Large intestine (tissue), 12 donors: ENCODE measurements at places on chromosomes 6 and 20.

DNA sequence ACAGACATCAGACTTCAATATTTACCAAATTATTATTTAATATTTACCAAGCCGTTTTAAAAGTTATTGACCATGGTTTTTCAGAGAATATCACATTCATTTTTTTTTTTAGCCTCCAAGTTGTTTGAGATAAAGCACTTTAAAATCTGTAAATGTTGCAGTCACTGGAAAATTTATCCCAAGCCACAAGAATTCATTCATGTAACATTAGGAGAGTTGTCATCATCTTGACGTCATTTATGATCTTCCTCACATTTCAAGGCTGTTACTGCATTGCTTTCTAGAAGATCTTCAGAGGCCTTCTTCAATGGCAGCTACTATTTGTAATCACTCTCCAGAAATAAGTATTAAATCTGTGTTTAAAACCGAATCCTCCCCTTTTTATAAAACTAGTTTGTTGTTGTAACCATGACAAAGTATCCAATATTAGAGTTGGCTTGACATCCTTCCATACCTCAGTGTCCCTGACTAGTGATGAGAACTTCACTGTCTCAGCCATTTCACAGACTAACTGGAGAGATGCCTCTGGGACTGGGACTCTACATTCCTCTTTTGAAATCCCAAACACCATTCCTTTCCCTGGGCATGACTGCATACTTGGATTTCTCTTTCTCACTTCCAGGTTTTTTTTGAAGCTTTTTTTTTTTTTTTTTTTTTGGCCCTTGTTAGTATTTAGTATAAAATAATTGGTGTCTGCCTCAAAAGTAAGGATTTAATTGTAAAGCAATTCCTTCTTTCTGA is 100.1 kb downstream of the ZFAND3 start:
- DNase-seq, result no peak

DNA sequence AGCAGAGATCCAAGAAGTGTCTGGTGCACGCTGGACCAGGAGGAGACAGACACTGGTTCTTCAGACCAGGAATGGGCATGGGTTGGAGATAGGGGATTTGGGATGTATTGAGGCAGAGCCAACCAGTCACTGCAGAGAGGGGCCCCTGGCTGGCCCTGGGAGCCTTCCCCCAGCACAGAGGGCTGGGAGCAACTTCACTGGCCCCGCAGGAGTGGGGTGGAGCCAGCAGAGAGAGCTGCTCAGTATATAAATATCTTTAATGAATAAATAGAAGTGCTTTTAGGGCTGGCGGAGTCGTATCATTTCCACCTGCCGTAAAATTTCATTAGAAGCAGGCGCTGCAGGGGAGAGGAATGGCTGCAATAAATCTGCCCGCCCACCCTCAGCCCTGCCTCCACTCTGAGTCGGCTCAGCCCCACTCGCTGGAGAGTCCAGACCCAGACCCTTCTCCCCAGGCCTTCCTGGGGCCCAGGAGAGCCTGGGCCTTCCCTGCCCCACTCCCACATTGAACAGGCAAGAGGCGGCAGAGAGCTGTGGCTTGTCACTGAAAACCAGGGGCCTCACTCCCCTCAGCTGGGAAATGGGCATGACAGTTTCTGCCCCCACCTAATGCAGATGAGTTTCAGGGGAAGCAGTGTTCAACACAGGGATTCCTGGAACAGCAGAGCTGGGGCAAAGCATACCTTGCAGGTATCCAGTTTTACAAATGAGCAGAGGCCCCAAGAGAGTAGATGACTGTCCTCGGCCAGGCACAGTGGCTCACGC is 23.9 kb upstream of the VSTM2L start:
- DNase-seq, result peak; percentile 46

DNA sequence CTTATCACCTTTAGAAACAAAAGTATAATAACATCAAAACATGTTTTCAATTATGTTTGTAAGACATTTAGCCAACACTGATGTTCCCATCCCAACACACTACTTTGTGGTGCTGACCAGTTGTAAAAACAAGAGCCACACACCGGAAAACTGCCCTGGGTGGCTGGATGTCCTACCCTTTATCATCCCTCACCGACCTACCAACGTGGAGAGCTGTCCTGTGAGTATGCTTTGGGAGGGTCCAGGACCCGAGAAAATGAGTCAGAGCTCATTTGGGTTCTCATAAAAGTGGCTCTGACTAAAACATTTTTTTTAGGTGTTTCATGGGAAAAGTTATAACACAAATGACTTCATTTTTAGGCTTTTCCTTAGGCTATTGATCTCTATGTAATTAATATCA is 29.3 kb upstream of the CTAGE9 start:
- no peak for DNase-seq

DNA sequence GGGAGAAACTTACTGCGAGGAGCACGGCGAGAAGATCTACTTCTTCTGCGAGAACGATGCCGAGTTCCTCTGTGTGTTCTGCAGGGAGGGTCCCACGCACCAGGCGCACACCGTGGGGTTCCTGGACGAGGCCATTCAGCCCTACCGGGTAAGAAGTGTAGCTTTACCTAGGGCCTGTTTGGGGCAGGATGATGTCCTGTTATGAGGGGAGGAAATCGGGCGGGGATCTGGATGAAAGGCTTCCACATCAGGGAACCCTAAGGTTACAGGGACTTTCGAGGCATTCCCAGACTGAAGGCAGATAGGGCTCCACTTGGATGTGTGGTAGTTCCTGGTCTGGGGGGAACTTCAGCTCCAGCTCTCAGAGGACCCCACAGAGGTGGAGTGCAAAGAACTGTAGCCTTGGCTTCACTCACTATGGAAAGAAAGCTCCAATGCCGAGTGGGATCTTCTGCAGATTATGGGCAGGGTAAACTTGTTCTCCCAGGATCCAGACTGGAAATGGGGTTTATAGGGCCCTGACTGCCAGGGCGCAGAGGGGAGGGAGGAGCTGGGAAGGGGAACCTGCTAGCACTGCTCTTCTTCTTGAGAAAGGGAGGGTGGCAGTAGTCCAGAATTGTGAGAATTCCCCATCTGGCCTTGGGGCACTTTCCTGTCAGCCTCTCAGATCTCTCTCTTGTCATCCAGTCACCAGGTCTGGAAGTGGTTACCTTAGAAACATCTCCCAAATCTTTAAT is 740 bp downstream of the TRIM15 start:
- peak; percentile 42 for DNase-seq

- DNase-seq, result no peak
Observed at GRCh38 chr6:35665573-35665972, 23.1 kb downstream of the FKBP5 start.

GRCh38 chr6:158266131-158266530 is 46.1 kb upstream of the TULP4 start:
- no peak for DNase-seq

DNA sequence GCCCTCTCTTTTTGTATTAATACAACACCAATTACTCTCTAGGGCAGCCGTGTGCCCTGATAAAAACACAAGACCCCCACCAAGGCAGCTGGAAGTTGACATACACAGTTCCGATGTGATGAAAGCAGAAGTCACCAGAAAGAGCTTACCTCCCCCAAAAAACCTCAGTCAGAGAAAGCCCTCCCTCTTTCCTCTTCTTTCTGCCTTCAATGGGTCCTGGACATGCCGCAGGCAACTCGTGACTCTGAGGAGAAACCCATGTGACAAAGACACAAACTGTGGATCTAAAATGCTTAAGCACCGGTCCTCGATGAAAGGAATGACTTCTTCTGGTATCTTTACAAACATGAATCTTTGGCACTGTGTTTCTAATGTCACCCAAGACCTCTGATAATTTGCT is 117.7 kb upstream of the CCDC28A start:
- DNase-seq, result no peak

DNA sequence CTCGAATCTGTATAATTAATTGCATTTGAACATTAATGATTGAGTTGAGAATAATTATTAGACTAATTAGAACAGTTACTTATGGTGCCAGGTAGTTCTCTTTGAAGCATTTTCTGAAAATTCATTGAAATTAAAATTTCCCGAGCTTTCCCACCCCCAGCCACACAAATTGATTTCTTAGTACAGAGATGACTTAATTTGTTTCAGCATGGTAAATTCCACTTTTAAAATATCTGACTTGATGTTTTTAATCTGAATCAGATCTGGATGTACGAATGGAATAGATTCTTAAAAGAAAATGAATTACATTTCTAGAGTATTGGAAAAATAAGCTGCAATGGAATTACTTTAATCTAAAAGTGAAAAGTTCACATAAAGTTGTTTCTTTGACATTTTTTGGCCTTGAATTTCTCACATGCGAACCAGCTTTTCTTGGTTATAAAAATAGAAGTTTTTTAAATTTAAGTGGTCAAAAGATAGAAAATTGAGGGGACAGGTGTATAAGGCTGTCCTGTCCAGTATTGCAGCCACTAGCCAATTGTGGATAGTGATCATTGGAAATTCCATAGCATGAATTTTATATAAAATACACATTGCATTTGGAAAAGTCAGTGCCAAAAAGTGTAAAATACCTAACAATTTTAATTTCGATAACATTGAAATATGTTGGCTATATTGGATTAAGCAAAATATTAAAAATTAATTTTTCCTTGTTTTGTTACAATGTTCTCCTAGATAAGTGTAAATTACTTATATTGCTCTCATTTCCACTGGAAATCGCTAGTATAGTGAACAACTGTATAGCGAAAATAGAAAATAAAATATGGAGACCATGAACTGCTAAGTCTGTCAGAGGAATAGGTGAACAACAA is 102.9 kb downstream of the OR2B2 start:
- DNase-seq, result no peak

DNA sequence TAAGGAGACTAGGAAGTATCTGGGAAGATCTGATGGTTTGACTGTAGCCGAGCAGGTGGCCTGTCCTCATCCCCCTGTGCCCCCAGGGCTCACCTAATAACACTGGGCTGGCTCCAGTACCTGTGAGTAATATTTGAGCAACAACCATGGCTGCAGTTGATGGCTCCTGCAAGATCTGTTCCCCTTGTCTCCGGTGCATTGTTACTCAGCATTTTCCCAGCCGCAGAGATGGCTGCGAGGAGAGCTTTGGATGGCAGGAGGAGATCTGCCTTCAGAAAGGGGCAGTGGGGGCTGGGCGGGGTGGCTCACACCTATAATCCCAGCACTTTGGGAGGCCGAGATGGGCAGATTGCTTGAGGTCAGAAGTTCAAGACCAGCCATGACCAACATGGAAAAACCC is 39.3 kb downstream of the PTK7 start:
- DNase-seq, result no peak

GRCh38 chr20:33648396-33649004 is 13.6 kb upstream of the C20orf144 start:
- no peak for DNase-seq

DNA sequence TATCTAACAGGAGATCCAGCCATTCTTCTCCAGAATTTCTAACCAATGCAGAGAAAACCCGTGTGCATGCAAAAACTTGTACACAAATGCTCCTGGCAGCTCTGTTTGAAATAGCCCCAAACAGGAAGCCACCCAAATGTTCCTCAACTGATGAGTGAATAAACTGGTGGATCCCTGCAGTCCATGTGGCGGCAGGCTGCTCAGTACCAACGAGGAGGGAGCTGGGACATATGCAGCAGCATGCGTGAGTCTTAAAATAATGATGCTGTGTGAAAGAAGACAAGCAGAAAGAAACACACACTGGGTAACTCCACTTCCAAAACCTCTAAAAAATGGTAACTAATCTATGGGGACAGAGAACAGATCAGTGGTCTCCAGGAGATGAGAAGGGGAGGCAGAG is 542.1 kb upstream of the AGPAT4 start:
- no peak for DNase-seq

- no peak for DNase-seq
Observed at GRCh38 chr6:138031417-138031816, 75.8 kb downstream of the PERP start.

DNA sequence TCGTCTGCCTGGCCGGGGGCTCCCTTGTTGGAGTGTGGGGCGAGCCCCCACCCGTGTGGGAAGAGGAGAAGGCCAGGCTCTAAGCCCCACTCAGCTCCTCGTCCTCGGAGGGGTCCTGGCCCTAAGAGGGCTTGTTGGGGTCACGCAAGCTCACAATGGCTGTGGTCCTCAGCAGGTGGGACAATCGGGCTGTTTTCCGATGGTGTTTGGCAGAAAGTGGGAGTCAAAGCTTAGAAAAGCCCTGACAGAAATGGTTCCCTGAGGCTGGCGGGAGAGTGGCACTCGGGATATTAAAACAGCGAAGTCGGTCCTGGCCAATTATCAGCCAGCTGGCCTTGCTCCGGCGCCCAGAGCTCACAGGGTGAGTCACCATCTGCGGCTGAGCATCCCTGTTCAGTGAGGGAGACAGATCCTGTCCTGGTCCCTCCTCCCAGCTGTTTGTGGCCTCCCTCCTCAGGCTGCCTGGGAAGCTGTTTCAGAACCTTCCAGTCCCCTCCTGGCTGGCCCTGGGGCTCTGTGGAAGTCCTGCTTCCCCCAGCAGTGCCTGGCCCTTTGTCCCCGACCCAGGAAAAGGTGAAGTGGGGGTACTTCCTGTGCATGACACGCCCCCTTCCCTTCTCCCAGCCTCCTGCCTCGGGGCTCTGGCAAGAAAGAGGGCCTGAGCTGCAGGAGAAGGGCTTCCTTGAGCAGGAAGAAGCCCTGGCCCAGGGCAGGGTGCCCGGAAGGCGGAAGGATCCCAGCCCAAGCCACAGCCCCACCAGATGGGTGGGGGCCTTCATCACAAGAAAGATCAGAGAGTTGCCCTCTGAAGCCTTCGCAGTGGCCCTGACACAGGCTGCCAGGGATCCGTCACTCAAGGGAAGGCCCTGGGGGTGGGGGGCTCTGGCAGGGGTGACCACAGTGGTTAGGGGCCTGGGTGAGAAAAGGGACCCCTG is 53.6 kb upstream of the BHLHE23 start:
- DNase-seq, result no peak

- DNase-seq, result no peak
Observed at GRCh38 chr20:32040142-32040953, 11.7 kb upstream of the HCK start.

- peak; percentile 16 for DNase-seq
Observed at GRCh38 chr6:3849681-3850450, 693 bp downstream of the FAM50B start.

DNA sequence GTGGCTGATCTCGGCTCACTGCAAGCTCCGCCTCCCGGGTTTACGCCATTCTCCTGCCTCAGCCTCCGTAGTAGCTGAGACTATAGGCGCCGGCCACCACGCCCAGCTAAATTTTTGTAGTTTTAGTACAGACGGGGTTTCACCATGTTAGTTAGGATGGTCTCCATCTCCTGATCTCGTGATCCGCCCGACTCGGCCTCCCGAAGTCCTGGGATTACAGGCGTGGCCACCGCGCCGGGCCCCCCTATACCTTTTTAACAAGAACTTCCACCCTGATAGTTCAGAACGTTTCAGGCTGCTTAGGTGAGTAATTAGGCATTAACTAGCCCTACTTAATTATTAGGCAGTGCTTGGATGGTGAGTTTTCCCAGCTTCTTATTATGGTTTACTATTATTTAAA is 552.5 kb downstream of the BCKDHB start:
- DNase-seq, result no peak

GRCh38 chr6:92906385-92906784 is 513.0 kb downstream of the EPHA7 start:
- DNase-seq, result no peak

GRCh38 chr6:129370268-129370916 is 339.6 kb downstream of the ARHGAP18 start:
- DNase-seq, result peak; percentile 24

DNA sequence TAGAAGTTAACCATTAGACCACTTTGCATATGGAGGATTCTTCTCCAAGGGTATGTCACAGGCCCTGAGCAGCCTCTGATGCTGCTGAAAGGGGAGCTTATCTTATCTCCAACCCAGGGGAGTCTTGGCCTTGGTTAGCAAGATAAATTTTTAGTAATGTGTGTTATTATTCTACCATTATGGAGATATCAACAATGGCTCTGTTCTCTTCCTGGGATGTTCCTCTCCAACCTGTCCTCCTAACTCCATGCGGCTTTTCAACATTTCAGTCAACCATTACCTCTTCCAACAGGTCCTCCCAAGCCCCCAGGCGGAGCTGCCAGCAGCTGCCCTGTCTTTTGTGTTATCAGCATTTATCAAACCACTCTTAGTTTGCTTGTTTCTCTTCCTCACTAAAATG is 48.4 kb upstream of the FOXC1 start:
- no peak for DNase-seq
